Smooth muscle cell of the coronary artery (primary cell): ENCODE measurements at places on chromosomes 12 and 14. TPM values are rescaled to one million over a fixed set of nuclear protein-coding genes. Genes with fewer than 3 reads are reported as not detected.

SNRNP35 gene
- 8.7 and 14.5 TPM in 2 replicates for total RNA-seq

GYS2 gene
- total RNA-seq: not detected in 2 replicates

CLEC9A gene
- not detected in 2 replicates for total RNA-seq

GZMH gene
- not detected in 2 replicates for total RNA-seq

GALNT6 gene
- total RNA-seq: 0.75 and 4.7 TPM in 2 replicates

LRFN5 gene
- 0.30 and 0.70 TPM in 2 replicates for total RNA-seq

CHFR gene
- 26.2 and 39.8 TPM in 2 replicates for total RNA-seq

RPL10L gene
- not detected in 2 replicates for total RNA-seq

SERPINA1 gene
- total RNA-seq: 0.08 TPM in 1 of 2 replicates, not detected in the other

RGS6 gene
- under 0.01 TPM in 1 of 2 replicates, not detected in the other for total RNA-seq

ITGA7 gene
- 3.8 and 72.7 TPM in 2 replicates for total RNA-seq

LALBA gene
- total RNA-seq: not detected in 2 replicates

TEAD4 gene
- total RNA-seq: 4.9 and 9.6 TPM in 2 replicates

SLCO1C1 gene
- 0.75 TPM in 1 of 2 replicates, not detected in the other for total RNA-seq

PIANP gene
- under 0.01 and 0.38 TPM in 2 replicates for total RNA-seq

OR4K14 gene
- not detected in 2 replicates for total RNA-seq

CMA1 gene
- not detected in 2 replicates for total RNA-seq

SPTB gene
- 0.15 TPM in 1 of 2 replicates, not detected in the other for total RNA-seq

PPP1R1A gene
- total RNA-seq: not detected in 2 replicates
